ENCODE measurements at places on chromosomes 7 and 10.

- peak; percentile 50 for DNase-seq
These were observed 121.5 kb downstream of the KAT6B start for GRCh38 chr10:74947781-74948401.

- DNase-seq: no peak
These were observed 20.9 kb downstream of the AKR1D1 start for GRCh38 chr7:138097064-138097741.

- DNase-seq: no peak
These were observed 41.9 kb upstream of the NXPH1 start for GRCh38 chr7:8391353-8392062.

GRCh38 chr7:100137851-100138760 is 10.6 kb upstream of the LAMTOR4 start:
- no peak for DNase-seq

GRCh38 chr10:71938211-71938610 is 26.0 kb upstream of the CHST3 start:
- DNase-seq: no peak

DNA sequence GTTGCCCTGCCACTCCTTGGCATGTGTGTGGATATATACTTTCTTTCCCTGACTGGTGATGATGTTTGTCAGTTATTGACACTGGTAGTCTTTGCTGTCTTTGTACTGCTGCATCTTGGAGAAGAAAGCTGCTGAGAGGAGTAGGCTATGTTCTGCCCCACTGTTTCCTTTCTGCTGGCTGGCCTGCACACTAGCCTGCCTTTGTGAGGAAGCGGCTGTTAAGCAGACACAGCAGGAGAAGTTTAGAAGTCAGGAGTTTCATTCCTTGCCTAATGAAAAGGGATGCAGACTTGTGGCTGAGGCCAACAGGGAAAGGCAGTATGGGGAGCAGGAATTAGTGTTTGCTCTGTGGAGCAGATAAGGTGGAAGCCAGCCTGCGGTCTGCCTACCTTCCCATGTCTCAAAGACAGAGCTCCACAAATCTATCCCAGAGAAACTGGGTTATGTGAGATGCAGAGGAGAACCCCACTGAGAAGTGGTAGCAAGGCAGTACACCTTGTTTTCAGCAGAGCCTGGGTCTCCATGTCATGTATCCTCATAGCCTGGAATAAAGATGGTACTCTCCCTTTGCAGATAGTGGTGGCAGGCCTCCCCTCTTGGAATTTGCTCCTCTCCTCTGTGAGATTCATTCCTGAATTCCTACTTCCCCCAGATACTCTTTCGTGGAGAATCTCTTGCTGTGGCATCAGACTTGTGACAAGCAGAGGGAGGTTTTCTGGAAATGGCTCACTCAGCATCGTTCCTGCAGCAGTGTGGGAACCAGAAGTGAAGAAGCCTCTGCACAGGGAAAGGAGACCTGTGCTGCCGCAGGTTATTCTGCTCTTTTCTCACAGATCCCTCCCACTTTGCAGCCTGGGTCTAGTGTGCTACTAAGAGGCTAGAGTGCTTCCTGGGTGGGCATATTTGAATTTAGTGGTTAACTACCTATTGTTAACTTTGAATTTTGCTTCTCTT is 130.2 kb downstream of the LRRC4 start:
- no peak for DNase-seq

DNA sequence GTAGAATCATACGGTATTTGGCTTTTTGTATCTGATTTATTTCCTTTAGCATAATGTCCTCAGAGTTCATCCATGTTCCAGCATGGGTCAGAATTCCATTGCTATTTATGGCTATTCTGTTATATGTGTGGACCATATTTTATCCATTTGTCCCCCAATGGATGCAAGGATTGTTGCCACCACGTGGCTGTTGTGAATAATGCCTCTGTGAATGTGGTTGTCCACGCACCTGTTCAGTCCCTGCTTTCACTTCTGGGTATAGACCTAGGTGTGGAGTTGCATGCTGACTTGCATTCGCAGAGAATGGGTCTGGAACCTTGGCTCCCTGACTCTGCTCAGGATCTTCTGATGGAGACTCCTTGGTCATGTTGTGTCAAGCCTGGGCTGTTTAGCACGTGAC is 199.9 kb downstream of the CAMK1D start:
- DNase-seq: no peak

DNA sequence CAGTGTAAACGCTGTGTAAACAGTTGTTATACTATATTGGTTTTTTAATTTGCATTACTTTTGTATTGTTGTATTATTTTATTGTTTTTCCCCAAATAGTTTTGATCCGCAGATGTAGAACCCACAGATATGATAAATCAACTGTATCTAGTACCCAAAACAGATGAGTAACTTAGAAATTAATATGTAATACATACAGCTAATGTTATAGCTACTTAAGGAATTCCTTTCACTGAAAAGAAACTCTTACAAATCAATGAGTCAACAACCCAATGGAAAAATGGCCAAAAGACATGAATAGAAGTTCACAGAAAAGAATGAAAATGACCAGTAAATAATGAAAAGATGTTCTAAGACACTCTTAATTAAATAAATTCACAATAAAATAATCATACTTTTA is 32.3 kb upstream of the ARL4A start:
- no peak for DNase-seq

DNA sequence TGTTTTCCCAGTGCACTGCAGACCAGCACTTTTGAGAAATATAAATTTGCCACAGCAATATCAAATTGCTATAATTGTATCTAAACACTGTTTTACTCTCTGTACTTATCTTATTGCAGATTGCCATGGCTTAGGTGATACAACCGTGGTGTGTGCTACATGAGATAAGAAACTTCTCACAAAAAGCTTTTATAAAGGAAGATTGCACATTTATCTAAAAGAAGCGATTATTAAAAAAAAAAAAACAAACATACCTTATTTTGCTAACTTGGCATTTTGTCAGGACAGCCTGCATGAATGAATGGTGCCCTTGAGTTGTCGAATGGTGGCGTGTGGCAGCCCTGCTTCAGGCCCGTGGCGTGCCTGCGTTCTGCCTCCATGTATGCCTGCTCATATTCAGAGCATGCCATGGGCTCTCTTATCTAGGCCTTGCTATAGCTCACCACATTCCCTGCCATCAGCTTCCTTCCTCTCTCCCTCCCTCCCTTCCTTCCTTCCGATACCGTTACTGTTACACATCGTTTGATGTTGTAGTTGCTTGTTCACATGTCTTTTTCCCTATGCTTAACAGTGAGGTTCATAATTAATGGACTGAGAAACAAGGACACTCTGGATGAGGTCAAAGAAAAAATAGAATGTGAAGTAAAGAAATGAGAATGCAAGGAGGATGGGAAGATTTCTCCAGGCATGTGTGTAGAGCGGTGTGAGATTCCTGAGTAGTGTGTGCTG is 34.9 kb downstream of the PRKAR2B start:
- DNase-seq: no peak

DNA sequence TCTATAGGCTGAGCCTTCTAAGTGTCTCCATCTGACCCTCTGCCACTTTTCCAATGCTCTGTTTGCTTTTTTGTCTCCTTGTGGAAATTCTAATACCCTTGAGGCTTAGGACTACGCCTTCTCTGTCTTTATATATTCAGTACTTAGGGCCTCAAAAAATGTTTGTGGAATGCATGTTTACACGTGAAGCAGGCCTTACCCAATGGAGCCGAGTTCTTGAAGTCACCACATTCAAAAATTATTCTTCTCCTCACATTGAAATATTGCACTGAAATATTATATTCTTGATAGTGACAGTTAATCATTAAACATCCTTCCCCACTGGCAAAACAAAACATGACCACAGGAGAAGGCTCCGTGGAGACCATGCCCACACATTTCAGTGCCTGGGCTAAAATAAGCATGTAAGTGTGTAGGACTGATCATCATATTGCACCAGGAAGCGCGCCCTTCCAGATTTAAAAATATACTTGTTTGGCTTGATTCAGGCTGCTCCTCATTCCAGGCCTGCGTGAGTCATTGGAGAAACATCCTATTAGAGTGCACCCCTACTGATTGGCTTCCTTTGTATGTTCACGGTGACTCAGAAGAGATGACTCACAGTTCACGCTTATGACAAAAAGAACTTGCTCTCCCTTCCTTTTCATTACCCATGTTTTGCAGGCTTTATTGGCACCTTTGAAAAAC is 307.4 kb upstream of the AOAH start:
- peak; percentile 64 for DNase-seq

DNA sequence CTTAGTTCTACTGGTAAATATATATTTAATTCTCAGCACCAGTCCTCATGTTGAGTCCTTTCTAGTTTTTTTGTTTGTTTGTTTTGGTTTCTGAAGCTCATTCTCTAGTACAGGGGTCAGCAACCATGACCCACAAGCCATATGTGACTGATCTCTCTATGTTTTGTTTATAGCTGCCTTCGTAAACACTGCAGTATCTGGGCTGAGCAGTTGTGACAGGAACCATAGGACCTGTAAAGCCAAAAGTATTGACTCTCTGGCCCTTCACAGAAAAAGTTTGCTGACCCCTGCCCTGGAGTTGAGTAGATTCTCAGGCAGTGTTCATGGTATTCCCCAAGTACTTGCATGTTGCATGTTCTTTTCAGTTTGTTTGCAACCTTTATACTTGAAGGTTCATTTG is 20.8 kb downstream of the NET1 start:
- DNase-seq: no peak

GRCh38 chr10:75655791-75656451 is 224.5 kb downstream of the LRMDA start:
- DNase-seq: no peak

GRCh38 chr10:14800397-14800796 is 25.7 kb upstream of the FAM107B start:
- no peak for DNase-seq

DNA sequence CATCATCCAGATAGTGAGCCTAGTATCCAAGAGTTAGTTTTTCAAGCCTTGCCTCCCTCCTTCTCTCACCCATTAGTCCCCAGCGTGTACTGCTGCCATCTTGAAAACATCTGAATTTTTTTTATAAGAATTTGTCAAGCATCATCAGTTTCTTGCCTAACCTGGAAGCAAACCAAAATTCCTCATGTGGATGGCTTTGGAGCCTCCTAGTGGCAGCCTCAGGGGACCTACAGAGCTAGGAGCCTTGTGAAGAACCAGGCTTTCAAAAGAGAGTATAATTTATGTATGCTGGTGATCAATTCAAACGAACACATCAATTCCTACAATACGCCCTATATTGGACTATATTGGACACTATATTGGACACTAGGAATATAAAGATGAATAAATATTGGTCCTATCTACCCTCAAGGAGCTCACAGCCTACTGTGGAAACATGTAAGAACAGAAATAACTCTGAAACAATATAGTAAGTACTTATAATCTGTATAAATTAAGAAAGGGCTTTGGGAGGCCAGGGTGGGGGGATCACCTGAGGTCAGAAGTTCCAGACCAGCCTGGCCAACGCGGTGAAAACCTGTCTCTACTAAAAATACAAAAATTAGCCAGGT is 63.4 kb downstream of the HPSE2 start:
- DNase-seq: no peak

DNA sequence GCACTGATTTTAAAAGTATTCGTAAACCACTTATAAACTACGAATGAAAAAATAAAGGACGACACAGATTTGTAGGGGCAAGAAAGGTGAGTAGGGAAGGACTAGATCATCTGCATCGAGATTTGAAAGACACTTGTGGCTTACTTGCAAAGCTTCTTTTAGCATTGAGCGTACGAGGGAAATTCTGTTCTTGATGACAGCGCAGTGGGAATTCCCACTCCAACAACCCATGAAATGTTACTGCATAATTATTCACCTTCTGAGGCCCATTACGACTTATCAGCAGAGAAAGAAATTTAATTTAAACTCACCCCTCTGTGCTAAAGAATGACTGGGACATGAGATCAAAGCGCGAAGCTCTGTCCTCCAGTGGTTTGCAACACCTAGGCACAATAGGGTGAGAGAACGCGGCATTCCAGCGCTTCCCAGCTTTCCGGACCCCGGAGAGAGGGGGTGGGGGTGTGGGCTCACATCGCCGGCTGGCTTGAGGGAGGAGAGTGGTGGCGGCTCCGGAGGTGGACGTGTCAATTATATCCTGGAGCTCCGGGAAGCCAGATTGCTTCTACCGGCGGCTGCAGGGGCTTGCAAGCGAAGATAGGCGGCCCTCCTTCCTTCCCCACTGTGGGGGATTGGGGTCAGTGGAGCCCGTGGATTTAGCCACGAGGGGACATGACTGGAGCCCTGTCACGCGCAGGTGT is 10.3 kb downstream of the SP8 start:
- no peak for DNase-seq

- peak; percentile 86 for DNase-seq
These were observed 128.2 kb downstream of the UBE2H start for GRCh38 chr7:129824291-129825208.

DNA sequence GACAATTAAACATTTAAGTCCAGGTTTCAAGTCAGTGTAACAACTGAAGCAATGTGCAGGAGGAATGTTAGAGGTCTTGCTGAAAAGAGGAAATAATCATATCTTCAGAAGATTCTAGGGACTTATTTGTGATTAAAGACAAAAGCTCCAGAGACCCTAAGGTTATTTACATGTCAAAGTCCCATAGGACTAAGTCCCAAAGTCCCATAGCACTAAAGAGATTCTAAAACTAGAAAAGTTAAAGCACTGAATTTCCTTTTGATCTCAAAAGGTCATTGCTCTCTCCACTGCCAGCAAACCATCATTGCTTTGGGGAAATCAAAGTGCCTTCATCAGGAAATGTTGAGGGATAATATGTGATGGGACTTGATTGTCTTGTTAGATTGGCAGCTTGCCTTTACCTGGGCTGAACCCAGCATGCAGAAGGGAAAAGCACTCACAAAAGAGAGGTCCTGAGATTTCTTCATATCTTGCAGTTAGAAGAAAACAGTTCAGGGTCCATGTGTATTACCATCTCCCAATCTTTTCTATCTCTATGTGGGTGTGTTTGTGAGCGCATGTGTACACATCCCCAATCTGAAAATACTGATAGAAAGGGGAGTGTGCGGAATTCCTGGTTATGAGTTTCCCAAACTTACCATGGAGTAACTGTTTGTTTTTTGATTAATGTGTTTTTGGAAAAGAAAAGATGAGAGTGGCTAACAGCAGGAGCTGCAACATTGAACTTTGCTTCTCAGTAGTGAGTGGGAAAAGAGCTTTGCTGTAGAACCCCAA is 21.8 kb downstream of the NUDT13 start:
- no peak for DNase-seq

DNA sequence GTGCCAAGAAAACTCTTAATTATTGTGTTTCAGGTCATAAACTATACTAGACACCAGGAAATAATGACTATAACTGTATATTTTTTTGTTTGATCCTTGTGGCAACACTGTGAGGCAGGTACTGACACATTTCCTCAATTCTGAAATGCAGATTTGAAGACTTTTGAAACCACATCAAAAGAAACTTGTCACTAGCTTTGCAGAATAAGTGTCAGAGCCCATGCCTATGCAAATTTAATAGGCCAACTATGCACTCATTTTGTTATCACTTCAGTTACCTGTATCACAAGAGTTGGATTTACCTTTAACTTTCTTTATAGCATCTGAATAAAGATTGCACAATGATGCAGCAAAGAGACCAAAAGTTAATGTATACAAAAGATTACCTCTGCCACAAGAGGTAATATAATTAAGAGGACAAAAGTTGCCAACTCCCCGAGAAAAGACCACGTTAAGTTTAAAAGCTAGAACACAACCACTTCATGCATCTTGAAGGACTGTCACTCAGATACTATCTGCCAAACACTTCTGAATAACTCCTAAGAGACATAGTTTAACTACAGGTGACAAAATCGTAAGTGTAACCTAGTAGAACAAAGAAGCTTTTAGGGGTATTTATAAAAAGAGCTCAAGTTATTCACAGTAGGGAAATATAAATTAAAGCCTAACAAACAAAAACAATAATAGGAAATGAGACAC is 80.5 kb downstream of the ELAPOR2 start:
- DNase-seq: no peak

Data from NCI-H1417 treated with DMSO at 0.1 percent for 48 hours (cell line).